Posterior vena cava (tissue), 2 donors: ENCODE measurements at places on chromosomes 6 and 20.

- no peak for DNase-seq
These were observed 128.9 kb upstream of the PMEPA1 start for GRCh38 chr20:57838670-57839151.

DNA sequence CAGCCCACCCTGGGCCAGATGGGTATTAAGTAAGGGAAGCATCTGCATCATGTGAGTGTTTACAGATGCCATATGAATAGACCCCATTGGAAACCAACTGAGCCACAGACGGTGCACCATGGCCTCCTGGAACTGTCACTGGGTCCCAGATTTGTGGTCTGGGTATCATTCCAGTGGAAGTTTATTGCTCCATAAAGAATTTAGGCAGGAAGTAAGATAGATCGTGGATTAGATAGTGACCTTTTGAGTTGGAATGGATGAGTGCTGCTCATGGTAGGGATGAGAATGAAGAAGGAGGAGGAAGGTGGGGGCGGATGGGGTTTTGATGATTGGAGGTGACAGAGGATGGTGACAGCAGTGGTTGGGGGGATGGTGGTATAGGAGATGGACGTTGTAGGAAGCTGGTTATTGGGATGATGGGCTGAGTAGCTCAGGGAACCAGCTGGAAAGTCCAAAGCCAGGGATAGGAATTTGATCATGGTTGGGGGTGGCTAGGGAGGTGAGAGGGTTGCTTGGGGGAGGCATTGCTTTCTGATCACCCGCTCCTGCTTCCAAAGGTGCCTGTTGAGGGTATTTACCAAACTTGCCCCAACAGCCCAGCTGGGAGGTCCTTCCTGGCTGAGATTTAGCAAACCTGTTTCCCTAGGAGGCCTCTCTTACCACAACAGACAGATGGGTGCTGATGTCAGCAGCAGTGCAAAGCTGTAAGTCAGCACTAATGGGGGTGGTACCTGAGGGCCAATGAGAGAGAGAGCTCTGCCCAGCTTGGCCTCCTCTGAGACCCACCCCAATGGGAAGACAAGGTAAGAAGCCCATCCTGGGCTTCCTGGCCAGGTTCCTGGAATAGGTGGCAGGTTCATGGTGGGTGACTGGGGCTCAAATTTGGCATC lies 78.0 kb downstream of the VEGFA start:
- peak; percentile 26 for DNase-seq

- no peak for DNase-seq
These were observed 144.1 kb downstream of the QRSL1 start for GRCh38 chr6:106773522-106773921.

GRCh38 chr20:3106658-3107463 lies 22.3 kb upstream of the AVP start:
- no peak for DNase-seq

GRCh38 chr6:33824461-33825154 lies 20.8 kb upstream of the MLN start:
- DNase-seq, result peak; percentile 82

DNA sequence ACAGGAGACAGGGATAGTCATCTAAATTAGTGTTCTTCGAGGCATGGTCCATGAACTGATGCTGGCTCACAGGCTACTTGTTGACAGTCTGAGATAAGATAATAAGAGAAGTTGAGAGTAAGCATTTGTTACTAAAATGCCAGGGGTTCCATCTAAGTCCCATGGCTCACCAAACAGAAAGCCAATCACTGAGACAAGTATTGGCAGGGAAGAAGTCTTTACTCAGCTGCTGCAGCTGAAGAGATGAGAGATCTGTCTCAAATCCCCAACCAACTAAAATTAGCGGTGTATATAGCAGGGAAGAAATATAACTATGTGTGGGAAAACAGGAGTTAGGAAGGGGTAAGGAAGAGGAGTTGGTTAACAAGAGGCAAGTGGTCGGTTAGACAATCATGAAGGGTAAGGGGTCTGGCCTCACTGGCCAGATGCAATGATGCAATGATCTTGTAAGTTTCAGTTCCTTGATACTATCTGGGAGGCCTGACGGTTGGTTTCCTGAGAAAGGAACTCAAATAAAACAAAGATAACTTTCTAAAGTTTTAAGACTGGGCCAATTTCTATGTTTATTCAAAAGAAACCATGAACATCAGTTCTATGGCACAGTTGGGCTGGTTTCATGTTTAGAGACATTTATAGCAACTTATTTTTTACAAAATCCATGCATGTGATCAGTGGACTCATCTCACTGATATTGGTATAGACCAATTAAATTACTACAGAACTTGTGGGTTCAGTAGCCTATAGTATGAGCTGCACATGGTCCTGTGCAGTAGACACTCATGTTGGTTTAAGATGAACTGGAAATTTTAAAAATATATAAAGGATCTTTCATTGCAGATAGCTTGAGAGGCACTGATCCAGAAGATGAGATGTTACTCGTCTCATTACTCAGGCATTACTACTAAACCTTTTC lies 9.9 kb upstream of the HEBP2 start:
- no peak for DNase-seq

DNA sequence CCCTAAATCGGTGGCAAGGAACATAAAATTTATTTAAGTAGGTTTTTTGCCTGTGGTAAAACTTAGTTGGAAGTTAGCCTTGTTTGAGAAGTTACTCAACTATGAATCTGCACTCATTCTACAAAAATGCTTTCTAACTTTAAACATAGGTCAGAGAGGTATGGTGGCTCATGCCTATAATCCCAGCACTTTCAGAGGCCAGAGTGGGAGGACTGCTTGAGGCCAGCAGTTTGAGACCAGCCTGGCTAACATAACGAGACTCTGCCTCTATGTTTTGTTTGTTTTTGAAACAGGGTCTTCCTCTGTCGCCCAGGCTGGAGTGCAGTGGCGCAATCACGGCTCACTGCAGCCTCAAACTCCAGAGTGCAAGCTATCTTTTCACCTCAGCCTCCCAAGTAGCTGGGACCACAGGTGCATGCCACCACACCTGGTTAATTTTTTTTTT lies 16.2 kb downstream of the USP49 start:
- DNase-seq, result no peak

DNA sequence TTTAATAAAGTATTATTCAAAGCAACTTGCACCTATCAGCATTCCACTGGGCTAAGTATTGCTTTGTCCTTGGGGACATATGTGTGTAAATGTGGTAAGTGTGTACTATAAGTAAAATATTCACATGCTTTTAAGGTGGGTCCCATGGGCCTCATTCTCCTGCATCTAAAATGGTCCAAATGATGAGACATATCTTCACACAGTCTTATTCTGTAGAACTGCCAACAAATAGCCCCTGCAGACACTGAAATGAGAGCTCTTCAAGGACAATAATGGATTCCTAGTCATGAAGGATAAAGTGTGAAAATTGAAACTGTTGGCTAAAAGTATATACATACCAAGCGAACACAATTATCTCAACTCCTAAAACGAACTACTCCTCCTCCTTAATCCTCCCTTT lies 81.8 kb downstream of the SMLR1 start:
- DNase-seq, result no peak

- DNase-seq, result no peak
These were observed 3.2 kb downstream of the RIMS4 start for GRCh38 chr20:44807051-44807683.

DNA sequence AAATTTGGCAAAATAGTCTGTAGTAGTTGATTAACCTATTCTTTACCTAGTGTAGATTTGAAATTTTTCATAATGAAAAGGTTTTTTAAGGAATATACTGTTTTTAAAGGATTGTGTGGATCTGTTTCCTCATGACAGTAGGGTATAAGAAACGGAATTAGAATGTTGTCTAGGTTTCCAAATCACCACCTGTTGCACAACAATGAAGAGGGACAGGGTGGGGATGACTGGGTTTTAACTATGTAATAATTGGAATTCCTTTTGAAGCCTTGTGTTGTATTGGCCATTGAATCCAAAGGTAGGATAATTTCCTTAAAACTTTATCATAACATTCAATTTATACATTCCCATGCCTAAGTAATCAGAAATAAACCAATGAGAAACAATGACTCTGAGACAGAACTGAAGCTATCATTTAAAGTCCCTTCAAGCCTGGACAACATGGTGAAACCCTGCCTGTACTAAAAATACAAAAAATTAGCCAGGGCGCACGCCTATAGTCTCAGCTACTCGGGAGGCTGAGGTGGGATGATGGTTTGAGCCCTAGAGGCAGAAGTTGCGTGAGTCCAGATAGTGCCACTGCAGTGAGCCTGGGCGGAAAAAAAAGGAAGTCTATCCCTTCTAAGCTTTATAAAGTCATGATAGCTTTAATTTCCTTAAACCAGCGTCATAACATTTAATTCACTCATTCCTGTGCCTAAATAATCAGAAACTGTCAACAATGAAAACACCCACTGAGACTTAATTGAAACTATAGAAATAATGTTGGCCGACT lies 18.3 kb upstream of the SLC17A5 start:
- DNase-seq, result no peak
